ENCODE measurements at places on chromosomes 2 and 18.

- DNase-seq, result no peak
Measured at GRCh38 chr2:112566104-112566503, 18.3 kb upstream of the CHCHD5 start.

GRCh38 chr2:67318993-67319481, 78.1 kb upstream of the ETAA1 start:
- no peak for DNase-seq

DNA sequence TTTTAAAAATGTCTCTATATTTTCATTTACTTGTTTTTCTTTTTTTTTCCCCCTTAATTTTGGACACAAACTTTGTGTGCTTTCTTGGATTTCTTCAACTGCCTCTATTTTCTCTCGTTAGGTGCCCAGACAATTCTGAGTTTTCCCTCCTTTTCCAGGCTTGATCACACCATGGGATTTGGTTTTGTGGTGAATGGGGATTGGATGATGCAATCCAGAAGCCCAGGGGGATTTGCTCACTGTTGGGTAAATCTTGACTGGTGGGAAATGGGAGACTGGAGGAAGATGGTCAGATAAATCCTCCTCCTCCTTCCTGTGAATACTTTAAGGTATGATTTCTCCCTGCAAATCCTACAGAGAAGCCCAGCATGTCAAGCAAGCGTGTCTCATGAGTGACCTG, 19.5 kb upstream of the PAX8 start:
- no peak for DNase-seq

DNA sequence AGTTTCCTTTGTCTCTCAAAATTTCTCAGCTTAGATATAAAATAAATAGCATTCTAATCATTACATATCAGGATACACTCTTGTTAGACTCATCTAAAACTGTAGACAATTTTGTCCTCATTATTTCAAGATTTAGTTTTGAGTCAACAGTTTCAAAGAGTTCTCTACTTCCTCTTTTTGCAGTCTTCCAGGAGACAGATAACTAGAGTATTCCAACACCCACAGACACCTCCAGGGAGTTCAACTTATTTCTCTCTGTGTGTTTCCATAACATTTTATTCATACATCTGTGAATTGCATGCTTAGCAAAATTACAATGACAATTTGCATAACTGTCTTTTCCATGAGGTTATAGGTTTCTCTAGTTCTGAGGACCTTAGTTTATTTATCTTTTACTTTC, 166.6 kb upstream of the HNMT start:
- no peak for DNase-seq

GRCh38 chr2:20467789-20468548, 21.1 kb downstream of the RHOB start:
- no peak for DNase-seq

DNA sequence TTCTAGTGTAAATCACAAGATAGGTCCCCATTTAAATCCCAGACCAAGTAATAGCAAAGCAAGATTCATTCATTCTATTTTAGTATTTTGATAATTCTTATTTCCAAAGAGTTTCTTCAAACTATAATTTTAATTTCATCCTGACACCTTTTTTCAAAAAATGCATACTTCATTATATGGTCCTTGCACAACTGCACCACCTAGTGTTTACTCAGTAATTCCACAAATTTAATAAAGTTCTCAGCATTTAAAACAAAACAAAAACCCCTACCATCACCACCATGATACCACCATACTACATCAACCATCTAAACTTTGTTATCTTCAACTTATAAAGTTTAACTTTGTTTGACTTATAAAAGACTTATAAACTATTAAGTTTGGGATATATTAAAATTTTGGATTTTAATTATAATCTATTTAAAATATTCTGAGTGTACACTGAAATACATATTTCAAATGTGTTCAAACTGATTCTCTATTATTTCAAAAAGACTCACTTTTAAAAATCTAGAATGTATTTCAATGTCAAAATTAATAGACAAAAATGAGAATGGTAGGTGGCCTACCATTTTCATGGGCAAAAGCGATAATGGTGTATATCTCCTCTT, 44.2 kb downstream of the WDPCP start:
- DNase-seq, result no peak

- no peak for DNase-seq
Measured at GRCh38 chr18:48781163-48781987, 169.4 kb downstream of the SMAD7 start.

DNA sequence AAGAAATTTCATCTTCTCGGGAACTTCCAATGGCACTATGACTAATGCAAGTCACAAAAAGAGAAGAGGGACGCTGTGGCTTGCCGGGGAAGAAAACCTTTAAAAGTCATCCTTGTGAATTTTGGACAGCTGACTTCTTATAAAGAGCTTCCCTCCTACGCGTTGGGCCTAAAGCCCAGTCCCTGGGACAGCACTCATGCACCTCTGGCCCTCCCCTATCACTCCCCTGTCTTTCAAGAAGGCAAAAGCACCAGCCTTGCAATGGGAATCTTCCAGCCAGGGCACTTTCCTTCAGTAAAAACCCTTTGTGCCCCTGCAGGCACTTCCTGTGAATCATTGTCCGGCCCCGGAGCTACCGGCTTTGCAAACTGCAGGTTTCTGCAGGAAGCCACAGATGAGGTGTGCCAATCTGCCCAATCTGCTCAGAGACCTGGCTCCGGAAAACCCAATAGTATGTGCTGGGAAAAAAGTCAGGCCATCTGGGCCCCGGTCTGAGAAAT, 7.1 kb downstream of the MREG start:
- DNase-seq, result no peak

GRCh38 chr2:215904101-215904500, 109.2 kb downstream of the MREG start:
- DNase-seq, result no peak

GRCh38 chr2:174585657-174586252, 11.8 kb downstream of the WIPF1 start:
- no peak for DNase-seq

GRCh38 chr2:54594048-54594447, 129.4 kb upstream of the EML6 start:
- DNase-seq, result no peak

GRCh38 chr2:53633441-53633840, 134.2 kb upstream of the CHAC2 start:
- DNase-seq, result no peak

DNA sequence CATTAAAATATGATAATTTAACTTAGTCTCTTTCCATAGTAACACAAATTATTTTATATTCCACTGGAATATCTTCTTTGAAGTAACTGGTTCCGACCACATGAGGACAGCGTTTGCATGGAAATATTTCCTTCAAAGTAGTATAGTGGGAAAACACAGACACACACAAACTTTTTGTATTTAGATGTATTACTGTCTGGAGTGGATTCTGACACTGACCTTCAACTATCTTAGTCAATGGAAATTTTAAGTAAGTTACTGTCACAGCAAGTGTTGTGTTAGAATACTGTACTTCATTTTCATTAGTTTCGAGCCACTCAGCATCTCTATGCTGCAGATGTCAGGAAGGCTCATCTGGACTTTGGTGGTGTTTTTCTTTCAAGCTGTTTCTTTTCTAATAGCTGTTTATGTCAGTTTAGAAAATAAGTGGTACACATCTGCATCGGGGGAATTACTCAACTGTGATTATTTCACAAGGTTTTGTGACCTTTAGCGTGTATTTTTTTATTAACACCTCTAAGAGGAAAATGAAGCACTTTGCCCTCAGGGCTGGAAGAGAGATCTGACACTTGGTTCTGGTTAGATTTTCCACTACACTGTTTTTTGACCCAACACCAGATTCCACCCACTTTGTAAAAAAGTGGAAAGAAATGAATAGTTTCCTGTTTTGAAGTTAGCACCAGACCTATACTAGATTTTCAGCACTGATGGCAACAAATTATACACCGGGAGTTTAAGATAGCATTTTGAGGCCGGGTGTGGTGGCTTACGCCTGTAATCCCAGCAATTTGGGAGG, 18.9 kb upstream of the THOC1 start:
- DNase-seq, result no peak

GRCh38 chr2:41495050-41495449, 552.8 kb upstream of the PKDCC start:
- DNase-seq, result no peak

DNA sequence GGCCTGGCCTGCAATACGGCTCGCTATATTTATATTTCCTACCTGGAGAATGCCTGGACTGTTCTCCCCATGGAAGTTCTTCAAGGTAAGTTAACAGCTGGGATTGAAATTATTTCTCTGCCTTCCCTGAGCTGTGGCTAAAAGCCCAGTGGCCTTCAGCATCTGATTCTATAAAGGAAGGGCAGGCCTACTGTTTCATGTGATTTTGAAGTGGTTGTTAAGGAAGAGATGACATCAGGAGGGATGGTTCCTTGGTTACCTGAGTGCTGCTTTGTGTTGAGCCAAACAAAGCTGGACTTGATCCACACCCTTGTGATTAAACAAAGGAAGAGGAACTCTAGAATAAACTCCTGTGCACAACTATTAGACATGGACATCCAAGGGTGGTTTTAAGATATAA, 61.6 kb downstream of the MFSD6 start:
- DNase-seq, result no peak

DNA sequence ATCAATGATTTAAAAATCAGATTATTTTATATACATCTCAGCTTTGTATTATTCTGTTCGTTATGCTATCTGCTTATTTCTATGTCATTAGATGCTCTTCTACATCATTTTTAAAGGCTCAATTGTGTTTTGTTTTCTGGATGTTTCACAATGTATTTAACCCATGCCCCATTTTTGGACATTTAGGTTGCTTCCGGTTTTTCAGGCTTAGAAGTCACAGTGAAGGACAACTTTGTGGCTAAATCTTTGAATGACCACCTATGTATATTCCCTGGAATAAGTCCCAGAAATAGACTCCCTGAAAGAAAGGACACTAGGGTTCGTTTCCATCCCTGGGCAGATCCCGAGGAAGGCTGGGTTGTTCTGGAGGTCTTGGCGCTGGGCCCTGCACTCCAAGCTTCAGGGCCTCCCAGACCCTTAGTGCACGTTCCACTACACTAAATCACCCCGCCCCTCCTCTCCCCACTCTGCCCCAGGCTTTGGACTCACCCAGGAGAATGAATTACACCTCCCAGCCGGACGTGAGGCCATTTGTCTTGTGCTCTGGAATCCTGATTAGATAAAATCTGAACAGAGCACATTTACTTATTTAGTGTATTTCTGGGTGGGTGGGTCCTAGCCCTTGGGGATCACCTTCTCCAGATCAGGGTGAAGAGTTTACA, 188.2 kb downstream of the ZFP36L2 start:
- DNase-seq, result no peak

DNA sequence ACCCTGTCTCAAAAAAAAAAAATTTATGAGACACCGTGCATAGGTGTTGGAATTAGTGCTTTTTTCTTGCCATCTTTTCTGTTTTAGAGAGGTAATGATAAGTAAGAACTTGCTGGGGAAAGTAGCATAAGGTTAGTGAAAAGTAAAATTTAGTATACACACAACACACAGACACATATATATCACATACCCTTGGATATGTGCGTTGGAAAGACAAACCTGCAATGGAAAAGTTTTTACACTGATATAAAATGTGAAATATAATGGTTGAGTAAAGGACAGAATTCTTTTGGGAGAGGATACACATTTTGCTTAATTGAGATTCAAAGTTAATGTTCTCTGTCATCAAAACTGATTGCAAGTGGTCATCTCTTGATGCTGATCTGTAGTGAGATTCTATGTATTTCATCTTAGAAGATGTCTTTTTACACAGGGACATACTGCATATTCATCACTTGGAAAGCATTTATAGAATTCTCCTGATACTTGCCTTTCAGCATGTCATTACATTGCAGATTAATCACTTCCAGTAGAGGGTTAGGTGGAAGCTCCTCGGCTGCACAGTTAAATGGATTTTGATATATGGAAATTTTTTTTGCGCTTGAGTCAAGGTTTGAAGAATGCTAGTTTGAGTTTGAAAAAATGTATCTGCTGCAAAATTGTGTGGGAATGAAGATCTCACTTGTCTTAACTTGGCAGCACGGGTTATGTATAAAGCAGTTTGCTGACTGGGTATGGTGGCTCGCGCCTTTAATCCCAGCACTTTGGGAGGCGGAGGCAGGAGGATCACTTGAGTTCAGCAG, 13.5 kb downstream of the PPP1CB start:
- no peak for DNase-seq

GRCh38 chr2:239197146-239197545, 203.7 kb downstream of the HDAC4 start:
- no peak for DNase-seq

- no peak for DNase-seq
Measured at GRCh38 chr18:74933930-74934329, 275.0 kb downstream of the PTGR3 start.

DNA sequence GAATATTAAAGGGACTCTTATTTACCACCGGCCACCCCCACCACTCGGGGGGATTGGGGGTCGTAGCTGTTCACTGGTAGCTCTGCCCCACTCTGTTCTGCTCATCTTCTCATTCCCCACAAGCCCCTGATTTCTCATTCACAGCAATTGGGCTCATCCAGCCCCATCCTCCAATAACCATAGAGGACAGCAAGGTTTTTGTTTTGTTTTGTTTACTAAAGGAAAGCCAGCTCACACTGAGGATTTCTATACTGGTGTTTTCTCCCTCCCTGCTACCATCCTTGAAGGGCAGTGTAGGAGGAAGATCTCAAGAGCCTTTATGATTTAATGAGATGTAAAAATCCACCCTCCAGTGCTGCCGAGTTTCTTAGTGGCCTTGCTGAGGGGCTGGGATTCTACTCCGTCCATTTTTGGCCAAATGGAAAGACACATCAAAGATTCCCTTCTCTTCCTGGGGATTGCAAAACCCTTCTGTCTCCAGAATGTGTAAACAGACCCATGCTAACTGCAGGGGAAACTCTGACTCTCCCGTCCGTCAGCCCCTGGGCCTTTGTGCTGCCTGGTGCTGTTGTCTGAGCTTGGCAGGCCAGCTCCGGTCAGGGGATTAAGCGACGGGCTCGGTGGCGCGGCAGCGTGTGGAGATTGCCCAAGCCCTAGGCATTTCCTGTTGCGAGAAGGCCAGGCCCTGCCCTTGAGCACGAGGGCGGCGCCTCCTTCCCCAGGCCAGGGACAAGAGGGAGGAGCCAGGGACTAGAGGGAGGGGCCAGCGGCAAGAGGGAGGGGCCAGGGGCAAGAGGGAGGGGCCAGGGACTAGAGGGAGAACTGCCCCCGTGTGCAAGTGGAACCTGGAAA, 165.0 kb downstream of the ANTXR1 start:
- DNase-seq, result peak; percentile 29

- no peak for DNase-seq
Measured at GRCh38 chr2:235669983-235670962, 176.4 kb downstream of the AGAP1 start.

DNA sequence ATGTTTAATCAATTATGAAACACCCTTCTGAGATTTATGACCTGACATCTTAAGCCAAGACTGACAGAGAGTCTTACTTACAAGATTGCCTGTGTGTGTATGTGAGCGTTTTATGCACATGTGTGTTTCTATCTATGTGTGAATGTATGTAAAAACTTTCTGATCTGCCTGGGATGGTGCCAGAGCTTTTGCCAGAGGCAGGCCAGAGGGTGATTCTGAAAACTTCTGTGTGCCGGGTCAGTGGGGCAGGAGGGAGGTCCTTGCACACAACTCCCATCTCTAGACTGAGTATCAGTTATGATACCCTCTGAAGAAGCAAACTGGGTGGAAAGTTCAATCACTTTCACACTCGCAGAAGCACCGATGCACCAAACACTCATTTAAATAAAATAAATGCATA, 335.0 kb upstream of the NT5C1B start:
- no peak for DNase-seq

Data from smooth muscle cell of the brain vasculature (primary cell).